ENCODE measurements at places on chromosomes 11 and 22.

DNA sequence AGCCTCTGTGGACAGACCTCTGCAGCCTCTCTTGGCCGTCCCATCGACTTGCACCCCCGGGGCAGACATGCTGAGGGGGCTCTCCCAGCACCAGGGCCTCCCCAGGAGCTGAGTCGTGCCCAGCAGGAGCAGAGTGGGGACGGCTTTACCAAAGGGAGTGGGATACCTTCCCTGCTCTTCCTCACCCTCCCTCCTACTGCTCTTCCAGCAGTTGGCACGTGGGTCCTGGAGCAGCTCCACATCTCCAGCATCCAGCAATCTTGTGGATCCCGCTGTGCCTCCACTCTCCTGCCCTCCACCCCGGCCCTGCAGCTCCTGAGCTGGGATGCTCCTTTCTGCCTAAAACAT, 854.0 kb downstream of the BRD1 start:
- no peak for DNase-seq

GRCh38 chr11:110044226-110044968, 48.8 kb upstream of the ZC3H12C start:
- no peak for DNase-seq

DNA sequence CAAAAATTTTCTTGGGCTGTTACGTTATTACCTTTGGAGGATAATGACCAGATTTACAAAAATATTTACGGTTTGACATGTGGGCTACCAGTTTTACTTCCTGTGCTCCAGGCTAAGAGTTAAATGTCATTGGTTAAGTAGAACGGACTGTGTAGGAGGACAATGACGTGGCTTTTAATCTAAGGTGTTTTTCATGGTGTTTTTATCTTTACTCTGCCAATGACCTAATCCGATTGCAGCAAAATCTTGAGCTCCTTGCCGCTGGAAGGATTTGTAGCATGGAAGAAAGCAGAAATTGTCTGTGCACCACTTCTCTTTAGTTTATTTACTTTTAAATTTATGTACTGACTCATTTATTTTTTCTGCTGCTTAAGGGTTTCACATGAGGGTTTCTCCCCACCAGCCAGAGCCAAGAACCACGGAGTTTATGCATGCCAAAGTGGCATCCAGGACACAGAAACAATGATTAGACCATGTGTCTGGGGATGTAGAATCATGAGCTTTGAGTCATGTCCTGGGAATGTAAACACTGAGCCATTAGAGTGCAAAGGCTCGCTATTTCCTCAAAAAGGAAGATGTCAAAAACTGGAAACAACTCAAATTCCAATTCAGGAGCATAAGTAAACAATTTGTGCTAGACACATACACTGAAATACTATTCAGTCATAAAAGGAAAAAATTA, 1.9 kb upstream of the CARD16 start:
- DNase-seq, result no peak

DNA sequence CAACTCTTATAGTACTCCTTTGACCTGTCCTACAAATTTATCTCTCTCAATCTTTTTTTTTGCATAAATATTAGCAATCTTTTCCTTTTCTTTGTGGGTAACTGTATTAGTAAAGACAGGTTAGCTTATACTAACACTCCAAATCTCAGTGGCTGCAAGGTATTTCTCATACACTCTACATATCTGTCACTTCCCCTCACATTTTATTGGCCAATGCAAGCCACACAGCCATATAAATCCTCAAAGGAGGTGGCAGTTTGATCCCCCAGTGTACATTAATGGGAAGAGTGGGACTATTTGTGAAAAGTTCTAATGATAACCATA, 42.6 kb upstream of the EED start:
- peak; percentile 87 for DNase-seq

DNA sequence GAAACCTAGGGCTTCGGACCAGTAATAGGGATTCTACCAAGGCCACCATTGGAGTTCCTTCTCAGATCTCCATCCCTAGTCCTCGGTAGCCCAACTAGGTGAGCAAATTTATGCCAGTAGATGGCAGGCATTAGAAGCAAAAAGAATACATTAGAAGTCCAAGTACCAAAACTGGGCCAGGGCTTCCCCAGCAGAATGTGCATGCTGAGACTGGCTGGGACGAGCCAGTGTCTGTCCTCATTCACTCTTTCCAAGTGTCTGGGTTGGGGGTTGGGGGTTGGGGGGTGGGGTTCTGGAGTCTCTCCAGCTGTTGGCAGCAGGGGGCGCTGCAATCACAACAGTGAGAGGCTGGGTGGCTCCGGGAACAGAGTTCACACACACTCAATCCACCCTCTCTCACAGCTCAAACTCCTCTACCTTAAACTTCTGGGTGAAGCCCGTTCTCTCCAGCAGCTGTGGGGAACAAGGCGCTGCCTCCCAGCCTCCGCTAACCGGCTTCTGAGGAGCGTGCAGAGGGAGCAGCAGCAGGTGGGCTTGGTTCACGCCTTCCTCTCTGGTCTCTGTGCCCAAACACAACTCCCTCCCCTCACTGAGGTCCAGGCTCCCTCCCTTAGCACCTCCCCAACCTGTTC, 57.5 kb downstream of the BTG4 start:
- DNase-seq, result peak; percentile 48

DNA sequence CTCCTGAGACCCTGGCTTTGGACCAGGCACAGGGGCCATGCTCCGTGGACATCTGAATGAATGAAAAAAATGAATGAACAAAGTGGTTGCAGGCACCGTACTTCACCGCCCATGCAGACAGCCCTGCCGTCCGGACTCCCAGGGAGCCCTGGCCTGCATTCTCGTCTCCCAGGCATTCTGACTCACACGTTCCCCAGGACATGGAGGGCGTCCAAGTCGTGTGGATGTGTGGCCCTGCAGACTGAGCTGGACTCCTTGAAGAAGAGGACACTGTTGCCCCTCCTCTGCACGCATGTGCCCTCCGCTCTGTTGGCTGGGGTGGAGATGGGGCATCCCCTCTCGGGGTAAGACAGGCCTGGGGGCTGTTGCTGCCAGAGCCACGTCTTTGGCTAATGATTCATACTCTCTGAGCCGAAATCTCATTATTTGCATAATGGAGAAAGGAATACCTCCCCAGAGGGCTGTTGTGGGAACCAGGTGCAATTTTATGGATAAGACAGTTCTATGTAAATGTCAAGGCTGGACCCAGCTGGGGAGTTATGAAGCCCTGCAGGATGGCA, 49.7 kb downstream of the RTL6 start:
- DNase-seq, result no peak

DNA sequence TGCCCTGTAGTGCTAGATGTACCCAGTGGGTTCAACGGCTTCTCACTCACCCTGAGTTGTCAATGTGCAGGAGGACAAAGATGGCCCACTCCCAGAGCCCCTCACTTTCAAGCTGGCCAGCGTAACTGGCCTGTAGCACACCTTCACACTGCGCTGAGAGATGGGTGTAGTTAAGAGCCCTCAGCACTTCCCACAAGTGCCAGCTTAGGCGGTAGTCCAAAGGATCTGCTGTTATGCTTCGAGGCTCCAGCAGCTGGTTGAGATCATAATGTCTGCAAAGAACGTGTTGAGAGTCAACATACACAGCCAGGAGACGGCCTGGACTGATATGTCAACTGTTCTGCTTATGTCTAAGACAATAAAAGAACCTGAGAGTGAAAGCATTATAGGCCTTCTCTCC, 14.7 kb upstream of the CHRNA10 start:
- DNase-seq, result no peak

GRCh38 chr22:31105282-31105929, 2.0 kb downstream of the SELENOM start:
- no peak for DNase-seq

GRCh38 chr22:43993072-43993760, 30.9 kb upstream of the PARVB start:
- peak; percentile 17 for DNase-seq

- no peak for DNase-seq
Measured at GRCh38 chr22:19802001-19802893, 41.7 kb downstream of the TBX1 start.

DNA sequence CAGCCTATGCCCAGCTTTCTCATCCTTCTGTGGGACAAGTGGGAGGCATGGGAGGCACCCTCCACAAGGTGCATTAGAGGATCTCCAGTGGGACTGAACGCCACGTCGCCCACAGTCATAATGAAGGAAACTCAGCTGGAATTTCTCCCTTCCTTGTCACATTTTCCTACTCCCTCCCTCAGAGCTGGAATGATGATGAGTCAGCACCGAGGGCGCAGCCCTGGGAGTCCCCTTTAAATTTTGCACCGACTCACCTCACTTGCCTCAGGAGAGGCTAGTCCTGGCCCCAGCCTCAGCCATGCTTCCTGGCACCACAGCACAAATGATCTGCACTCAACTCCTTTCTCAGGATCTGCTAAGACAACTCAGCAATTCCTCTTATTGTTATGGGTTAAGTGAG, 34.3 kb downstream of the DBX1 start:
- no peak for DNase-seq

DNA sequence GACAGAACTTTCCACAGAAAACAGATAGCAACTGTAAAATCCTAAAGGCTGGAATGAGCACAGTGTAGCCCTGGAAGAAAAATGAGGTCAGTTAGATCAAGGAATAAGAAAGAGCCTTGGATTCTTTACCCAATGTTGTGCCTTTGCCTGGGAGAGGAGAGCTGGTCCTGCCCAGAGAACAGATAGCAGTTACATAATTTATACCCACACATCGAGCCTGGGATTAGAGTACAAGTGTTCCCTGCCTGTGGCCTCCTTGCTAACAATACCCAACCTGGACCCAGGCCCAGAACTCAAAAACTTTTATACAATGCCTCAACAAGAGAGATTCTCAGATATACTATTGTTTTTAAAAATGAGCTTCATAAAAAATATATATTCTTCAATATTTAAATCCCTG, 1998.4 kb downstream of the LRRC4C start:
- DNase-seq, result no peak

- DNase-seq, result no peak
Measured at GRCh38 chr22:43272869-43273318, 70.3 kb downstream of the SCUBE1 start.

DNA sequence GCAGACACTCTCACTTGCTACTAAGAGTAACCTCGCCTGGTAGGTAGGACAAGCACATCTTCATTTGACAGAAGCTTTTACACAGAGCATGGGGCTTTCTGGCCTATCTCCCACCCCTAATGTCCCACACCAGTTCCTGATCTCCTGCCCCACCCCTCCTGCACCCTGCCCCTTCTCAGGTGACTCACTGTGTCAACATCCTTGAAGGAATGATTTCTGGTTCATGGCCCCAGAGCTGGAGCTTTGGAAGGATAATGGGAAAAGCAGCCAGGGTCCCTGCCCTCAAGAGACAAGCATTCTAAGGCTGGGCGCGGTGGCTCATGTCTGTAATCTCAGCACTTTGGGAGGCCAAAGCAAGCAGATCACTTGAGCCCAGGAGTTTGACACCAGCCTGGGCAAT, 47.2 kb downstream of the LRFN4 start:
- DNase-seq, result no peak

DNA sequence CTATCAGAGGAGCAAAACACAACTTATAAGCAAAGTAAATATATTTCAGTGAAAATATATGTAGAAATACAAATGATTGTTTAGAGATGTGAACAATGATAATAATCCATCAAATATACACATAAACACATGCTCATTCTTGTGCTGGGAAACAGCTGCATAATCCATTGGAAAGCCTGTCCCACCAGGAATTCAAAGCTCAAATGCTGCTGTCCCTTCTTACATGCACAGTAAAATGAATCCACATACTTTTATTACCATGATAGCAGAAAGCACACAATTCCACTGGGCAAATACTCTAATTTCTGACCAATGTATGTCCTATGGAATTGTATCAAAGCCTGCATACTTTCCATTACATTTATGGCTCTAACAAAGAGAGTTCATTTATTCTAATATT, 44.5 kb downstream of the SOX6 start:
- DNase-seq, result no peak

DNA sequence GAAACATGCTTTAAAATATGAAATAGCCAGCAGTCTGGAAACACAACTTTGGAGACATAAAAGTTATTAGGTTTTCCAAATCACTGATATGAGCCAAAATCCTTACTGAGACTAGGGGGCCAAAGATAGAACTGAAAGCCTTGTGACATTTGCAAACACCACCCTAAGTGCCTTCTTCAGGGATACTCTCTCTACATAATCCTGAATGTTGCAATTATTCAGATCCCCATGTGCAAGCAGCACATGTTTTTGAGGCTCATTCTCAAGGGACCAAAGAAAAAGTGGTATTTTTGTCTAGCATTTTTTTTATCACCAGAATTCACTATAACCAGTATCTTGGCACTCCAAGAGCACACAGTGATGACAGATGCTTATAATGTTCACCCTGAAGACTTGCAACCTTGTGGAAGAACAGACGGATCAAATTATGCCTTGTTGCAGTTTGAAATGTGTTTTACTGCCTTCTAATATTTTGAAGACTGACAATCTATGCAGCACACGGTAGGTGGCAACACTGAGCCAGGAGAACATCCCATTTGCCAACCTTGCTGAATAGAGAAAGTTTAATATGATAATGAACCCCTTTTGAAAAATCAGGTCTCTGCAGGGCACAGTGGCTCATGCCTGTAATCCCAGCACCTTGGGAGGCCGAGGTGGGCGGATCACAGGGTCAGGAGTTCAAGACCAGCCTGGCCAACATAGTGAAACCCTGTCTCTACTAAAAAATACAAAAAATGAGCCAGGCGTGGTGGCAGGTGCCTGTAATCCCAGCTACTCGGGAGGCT, 78.5 kb downstream of the PLEKHA7 start:
- no peak for DNase-seq

GRCh38 chr11:79043726-79044125, 397.1 kb downstream of the TENM4 start:
- no peak for DNase-seq

- DNase-seq, result no peak
Measured at GRCh38 chr22:49433717-49434611, 393.7 kb downstream of the BRD1 start.

GRCh38 chr11:74773476-74773875, 24.8 kb downstream of the RNF169 start:
- no peak for DNase-seq

DNA sequence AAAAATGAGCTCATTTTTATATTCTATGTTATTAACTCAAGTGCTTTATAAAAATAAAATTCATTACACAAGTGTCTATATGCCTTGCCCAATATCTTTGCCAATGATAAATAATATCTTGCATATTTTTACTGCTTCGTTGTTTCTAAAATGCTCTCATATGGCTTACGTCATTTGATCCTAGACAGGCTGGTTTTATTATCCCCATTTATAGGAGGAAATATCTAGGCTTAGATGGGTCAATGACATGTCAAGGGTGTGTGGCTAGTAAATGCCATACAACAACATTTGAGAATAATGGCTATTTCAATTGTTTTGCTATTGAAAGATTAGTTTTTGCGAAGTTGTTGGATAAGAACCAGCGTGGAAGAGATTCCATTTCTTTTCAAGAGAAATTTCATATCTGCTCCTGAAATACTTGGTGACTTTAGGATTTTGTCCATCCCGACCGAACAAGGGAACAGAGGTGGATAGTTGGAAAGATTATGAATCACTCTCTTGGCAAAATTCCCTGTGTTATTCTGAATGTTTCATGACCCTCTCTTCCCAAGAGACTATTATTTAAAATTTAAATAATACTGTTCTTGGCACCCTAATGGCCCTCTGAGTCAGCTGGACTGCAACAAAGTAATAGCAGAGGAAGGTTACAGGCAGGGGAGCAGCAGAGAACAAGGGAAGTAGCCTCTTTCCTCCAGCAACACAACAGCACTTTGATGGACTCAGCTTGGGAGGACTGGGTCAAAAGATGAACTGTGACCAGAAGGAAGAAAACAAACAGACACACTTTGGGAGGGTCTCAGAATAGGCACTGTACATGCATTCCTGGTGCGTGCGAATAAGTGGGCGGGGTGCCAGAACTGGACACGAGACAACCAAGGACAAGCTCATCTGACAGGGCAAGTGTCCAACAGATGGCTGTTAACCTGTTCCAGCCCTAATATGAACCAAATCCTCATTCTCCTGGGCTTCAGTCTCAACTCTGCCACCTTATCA, 94.5 kb downstream of the ME3 start:
- no peak for DNase-seq
